Liver (tissue), 10 donors: ENCODE measurements at places on chromosomes 7 and 10.
A peak's percentile ranks its signal among the peaks of the same experiment; 100 is the strongest.

DNA sequence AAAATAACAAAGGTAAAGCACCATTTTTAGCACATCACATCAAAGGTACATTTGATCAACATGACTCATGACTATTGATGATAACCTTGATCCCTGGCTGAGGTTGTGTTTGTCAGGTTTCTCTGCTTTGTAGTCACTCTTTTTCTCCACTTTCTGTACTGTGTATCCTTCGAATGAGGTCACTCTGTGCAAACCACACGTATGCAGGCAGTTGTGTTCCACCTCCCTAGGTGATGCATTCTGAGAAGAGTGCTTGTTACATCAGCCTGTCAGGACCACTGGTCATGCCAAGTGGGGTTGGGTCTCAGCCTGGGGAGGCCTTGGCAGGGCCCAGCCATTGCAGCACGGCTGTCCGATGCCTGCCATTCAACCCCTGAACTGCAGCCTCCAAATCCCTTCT is 62.8 kb upstream of the GJD4 start:
- no peak for DNase-seq

DNA sequence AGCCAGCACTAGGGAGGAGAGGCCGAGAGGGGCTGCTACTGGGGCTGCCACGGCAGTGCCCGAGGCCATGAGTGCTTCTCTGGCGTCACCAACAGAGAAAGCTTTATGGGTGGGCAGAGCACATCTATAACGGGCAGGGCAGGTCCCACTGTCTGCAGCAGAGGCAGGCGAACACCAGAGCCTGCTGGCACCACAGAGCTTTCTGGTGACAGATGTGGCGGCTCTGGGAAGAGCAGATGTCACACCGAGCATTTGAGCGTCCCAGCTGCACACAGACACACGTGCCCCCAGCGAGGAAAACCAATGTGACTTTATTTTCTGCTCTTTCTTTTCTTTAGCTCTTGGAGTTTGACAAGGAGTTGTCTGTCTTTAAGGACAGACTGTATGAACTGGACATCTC is 20.5 kb downstream of the NKX6-2 start:
- DNase-seq, result no peak

DNA sequence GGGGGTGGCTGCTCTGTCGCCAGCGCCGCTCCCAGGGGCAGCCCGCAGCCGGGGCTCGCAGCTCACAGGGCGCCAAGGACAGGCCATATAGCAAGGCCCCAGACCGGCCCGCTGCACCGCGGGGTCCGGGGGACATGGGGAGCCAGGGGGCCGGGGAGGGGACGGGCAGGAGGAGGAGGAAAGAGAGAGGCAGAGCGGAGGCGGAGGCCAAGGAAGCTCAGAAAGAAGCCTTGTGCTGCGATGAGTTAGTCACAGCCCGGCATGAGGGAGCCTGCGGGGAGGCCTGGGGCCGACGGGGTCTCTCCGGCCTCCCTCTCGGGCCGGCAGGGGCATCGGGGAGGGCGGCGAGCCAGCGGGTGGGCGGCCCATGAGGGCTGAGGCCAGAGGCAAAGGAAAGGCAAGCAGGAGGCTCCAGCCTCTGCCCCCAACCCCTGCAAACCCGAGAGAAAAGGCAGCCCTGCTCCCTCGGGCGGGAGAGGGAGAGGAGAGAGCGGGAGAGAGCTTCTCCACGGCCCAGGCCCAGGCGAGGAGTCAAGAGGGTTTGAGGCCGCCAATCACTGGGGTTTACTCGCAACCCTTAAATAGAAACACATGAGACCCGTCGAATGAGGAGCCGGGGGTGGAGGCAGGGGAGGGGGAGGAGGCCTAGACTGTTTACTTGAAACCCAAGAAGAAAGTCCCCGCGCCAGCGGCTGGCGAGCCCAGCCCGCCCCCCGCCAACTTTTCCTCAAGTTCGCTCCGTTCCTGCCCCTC is 167.9 kb downstream of the NEURL1 start:
- peak; percentile 39 for DNase-seq

GRCh38 chr7:30928254-30928872 is 16.7 kb downstream of the AQP1 start:
- peak; percentile 29 for DNase-seq

DNA sequence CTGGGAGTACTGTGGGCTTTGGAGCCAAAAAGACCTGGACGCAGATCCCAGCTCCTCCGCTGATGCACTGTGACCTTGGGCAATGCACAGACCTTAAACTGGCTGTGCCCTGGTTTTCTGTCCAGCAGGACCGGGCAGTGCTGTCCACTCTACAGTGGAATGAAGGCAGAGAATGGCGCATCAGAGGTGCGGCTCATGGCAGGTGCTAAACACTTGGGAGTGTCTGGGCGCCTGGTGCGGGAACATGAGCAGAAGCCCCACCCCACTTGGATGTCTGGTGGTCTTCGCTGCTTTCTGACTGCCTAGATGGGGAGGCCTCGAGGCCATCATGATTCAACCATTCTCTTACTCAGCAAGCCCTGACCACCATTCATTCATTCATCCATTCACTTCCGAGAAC is 153.7 kb downstream of the GRK5 start:
- no peak for DNase-seq

DNA sequence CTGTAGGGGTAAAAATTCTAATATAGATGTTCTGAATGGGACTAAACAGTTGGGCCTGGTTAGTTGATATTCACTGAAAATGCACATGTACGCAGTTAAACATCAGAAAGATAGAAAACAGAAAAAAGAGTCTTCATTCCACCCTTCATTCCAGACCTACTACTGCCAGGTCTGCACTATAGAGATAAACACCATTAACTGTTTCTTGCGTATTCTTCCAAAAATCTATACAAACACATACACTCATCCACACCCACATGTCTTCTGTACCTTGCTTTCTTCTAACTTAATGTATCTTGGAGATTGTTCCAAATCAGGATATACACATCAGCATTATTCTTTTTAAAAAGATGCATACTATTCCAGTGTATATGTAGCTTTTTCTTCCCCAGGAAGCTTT is 13.9 kb upstream of the CLEC2L start:
- DNase-seq, result no peak

DNA sequence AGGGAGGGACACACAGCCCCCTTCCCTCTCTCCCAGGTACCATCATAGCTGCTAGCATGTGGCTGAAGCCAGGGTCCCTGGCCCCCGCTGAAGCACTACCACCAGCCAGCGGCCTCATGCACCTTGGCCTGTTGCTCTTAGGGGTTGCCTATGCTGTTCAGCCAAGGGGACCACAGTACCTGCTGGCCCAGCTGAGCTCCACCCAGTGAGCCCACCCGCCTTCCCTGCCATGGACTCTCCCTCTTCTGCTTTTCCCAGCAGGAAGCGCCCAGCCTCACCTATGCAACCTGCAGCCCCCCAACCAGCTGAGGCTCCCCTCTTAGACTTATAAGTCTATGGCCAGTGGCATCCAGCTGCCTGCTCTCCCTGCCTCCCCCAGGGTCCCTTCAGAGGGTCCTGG is 8.7 kb upstream of the MTPAP start:
- DNase-seq, result no peak

GRCh38 chr7:73521636-73522104 is 423 bp downstream of the BAZ1B start:
- no peak for DNase-seq

DNA sequence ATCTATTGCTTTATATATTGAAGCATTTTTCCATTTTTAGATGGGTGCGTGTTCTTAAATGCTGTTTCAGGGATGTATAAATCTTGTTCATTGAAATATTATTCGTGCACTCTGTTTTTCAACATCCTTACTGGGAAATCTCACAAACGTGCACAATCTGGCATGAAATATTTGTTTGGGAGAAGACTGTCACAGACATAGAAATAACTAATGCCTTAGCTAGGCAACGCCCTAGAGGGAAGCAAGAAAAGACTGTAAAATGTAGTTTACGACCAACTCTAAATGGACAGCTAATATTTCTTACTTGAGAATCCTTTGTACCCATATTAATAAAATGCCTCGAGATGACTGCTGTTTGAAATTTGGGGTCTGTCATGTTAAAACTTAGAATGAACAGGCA is 8.9 kb downstream of the DOCK4 start:
- DNase-seq, result no peak

- peak; percentile 46 for DNase-seq
Observed at GRCh38 chr10:35300063-35300699, 36.1 kb upstream of the CCNY start.

DNA sequence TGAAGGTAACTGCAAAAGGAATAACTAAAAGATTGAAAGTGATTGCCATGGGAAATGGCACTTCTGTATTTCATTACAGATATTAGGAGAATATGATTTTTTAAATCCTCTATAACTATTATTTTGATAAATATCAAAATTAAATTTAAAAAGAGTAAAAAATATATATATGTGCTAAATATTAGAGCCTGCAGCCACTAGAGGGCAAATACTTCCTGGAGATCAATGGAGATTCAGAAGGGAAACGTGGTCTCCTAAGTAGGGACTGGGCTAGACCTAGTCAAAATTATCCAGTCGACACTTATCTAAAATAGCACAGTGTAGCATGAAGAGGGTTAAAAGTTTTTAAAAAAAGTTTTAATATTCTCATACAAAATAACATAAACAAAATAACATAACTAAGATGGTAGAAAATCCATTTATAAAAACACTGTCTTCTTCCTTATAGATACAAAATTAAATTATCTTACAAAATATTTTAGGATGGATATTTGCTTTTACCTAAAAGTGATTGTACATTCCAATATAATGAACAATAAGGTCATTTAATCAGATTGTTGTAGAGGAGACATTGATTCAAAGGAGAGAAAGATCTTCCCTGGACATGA is 434.3 kb downstream of the MDFIC start:
- DNase-seq, result no peak

GRCh38 chr10:113859261-113859660 is 4.8 kb downstream of the NHLRC2 start:
- no peak for DNase-seq

GRCh38 chr7:119664601-119665000 is 608.4 kb upstream of the KCND2 start:
- no peak for DNase-seq

GRCh38 chr10:128465697-128466096 is 339.5 kb upstream of the MKI67 start:
- DNase-seq, result no peak

DNA sequence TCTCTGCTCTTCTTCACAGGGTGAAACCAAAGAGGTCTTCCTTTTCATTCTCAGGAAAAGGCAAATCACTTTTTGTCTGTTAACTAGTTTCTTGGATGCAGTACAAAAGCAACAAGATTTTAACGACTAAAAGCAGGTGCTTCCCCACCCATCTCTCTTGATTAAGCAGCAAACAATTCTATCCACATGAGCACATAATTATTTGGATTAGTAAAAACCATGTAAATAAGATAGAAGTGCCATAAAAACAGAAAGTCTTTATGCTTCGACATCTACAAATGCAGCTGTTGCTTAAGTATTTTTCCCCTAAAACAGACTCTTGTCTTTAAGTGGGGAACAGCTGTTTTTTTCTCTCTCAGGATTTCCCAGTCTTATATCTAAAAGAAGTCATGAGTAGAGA is 37.4 kb downstream of the USP54 start:
- no peak for DNase-seq

DNA sequence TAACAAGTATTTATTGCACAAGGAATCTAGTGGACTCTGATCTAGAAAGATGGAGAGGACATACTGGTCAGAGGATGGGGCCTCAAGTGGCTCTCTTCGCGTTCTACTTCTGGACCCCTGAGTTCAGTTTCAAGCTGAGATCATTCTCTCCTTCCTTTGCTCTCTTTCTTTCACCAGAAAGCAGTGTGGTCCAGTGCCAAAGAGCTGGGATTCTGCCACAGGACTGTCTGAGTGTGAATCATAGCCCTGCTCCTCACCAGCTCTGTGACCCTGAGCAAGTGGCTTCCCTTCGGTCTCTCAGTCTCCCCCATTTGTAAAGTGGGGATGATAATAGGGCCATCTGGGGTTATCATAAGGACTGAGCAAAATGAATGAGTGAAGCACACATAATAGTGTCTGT is 715.2 kb downstream of the SUGCT start:
- no peak for DNase-seq

DNA sequence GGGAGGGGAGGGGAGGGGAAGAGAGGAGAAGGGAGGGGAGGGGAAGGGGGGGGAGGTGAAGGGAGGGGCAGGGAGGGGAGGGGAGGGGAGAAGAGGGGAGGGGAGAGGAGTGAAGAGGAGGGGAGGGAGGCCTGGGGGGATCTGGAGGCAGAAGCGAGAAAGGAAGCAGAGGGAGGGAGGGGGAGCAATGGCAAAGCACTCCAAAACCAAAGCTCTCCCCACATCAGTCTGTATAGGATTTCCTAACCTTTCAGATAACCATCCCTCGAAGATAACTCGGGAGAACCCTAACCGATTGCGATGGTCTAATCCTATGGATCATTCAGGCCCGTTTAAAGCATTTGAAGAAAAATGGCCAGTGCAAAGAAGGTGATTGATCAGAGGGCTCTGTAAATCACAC is 19.0 kb downstream of the EBF3 start:
- no peak for DNase-seq

DNA sequence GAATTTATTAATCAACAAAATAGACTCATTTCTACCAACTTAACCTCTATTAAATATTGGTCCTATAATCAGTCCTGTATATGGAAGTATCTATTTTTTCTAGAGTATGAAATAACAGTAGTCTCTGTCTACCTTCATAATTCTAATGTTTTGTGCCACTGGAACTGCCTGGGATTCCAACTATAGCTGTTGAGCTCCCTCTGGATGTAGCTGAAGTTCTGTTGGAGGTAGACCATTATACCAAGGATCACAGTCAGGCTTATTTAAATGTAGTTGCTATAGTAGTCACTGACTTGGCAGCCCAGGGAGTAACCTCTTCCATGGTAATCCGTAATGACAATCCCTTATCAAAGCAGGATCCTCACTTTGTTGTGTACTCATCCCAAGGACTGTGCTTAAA is 48.5 kb upstream of the PHYHIPL start:
- no peak for DNase-seq

DNA sequence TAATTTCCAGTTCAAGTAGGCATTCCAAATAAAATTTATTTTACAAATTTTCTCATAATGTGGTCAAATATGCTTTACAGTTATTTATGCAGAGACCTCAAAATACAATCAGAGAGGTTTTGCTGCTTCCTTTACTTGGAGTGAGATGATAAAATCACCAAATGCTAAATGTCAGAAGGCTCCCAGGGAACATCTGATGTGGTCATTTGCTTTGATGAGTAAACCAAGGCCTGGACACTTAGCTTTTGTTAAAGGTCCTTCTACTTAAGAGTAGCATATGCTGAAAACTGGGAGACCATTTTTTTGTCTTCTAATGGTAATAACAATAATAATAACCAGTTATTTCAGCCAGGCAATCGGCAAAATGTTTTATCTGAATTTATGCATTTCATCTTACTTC is 60.6 kb upstream of the AKR1E2 start:
- DNase-seq, result no peak

GRCh38 chr7:50145801-50146338 is 52.8 kb upstream of the ZPBP start:
- DNase-seq, result no peak
